Endothelial cell (in vitro differentiated cells): ENCODE measurements at places on chromosomes 4 and X. TPM values are rescaled to one million over a fixed set of nuclear protein-coding genes. Genes with fewer than 3 reads are reported as not detected.

Gene PRRG1
- total RNA-seq: 16.5 TPM

DNA sequence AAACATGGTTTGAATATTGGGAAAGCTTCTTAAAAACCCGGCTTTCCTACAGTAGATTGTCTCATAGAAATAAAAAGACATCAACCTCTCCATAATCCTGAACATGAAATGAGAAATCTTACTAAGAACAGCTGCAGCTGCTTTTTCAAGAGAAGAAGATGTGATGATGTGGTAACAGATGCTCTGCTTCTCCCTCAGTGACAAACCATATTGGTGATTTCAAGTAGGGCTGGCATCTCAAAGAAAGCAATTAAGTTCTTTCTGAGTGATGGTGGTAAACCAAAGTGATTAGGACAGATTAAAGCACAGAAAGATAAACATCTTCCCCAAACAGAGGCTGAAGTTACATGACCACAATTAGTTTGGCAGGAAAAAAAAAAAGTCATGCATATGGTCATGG, 1477.7 kb downstream of the RAPGEF2 start:
- no peak overlapping the region for H3K27ac ChIP-seq
- no peak overlapping the region for H3K4me3 ChIP-seq
- no peaks in the 10 kb centered on the region for H3K36me3 ChIP-seq
- H3K4me1 ChIP-seq: no peaks in the 10 kb centered on the region

DNA sequence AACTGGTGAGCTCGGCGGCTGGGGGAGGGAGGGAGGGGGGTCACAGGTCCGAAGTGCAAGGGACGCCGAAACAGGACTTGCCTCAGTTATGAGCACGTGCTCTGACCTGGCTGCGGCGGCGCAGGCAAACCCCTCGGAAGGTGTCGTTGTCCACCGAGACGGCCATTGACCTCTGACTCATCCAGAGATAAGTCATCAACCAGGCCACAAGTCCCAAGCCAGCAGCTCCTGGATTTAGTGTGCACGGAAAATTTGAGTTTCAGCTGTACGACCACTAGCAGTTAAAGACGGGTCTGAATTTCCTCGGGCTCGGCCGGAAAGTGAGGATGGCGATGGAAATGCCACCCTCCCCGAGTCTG, 674 bp downstream of the SH3D19 start:
- H3K36me3 ChIP-seq: peaks cover 11% of the 10 kb centered on the region
- H3K27me3 ChIP-seq: peaks cover 8% of the 10 kb centered on the region
- peak overlapping the region; percentile 82 for H3K27ac ChIP-seq
- DNase-seq: peak; percentile 38
- peak overlapping the region; percentile 98 for H3K4me3 ChIP-seq

DNA sequence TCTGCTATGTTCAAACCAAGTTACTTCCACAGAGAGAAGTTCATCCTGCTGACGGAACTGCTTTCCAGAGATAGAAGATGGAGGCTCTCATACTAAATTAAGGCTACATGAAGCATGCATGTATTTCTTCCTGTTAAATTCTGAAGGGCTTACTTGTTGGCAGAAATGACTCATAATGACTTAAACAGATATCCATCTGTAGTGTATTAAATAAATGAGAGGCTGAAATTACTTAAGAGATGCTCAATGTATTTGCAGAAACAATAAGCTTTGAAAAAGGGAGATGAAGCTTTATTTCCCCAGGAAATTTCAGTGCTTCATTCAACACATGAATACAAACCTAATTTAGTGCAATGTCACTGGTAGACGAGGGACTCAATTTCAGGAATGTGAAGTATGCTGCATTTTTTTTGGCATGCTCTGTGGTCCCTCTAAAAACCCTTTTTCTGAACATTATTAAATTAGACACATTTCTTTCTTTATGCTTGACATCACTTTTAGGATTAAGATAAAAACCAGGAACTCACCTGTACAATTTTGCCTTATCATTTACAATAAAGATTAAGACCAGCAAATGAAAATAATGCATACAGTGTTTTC, 759.1 kb upstream of the POU3F4 start:
- no peaks in the 10 kb centered on the region for H3K27me3 ChIP-seq
- no peak overlapping the region for H3K27ac ChIP-seq
- no peak for DNase-seq
- no peaks in the 10 kb centered on the region for H3K4me1 ChIP-seq

Gene UGT2B7
- not detected for total RNA-seq
